ENCODE measurements at places on chromosomes 11 and 22.

- DNase-seq: no peak
These were observed 97.7 kb upstream of the FGF3 start for GRCh38 chr11:69916806-69917387.

GRCh38 chr11:8772571-8773519 lies 90.3 kb downstream of the RPL27A start:
- DNase-seq: no peak

DNA sequence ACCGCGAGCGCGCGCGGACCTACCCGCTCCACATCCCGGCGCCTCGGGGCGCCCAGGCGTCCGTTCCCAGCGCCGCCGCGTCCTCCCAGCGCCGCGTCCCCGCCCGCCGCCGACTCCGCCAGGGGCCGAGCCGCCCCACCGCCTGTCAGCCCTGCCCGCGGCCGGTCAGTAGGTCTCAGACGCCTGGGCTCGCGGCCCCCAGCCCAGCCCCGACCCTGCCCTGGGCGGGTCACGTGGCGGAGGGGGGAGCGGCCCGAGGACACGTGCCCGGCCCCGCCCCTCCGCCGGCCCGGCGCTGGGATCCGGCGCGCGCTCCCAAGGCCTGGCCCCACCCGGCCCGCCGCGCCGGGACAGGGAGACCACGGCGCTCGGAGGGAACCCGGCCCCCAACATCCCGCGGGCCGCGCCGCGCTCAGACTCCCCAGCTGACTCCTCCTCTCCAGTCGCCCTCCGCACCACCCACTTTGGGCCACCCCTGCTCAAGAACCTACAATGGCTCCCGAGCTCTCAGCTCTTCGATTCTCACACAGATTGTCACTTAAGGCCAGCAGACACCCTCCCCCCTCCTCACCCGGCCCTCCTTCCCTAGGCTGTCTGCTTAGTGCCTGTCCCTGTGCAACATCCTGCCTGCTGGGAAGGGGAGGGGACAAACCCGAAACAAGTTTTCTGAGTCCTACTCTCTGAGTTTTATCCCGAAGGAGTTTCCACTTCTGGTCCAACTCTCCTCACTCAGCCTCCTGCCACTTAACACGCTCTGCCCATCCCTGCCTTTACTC lies at the start of gene RAB3IL1:
TSS of gene RAB3IL1 (minus strand) at position 233 of the 776 bp plus-strand sequence. CDS start at position 34, 199 bp downstream.
- DNase-seq: no peak

- no peak for DNase-seq
These were observed 32.7 kb downstream of the THOC5 start for GRCh38 chr22:29520851-29521250.

DNA sequence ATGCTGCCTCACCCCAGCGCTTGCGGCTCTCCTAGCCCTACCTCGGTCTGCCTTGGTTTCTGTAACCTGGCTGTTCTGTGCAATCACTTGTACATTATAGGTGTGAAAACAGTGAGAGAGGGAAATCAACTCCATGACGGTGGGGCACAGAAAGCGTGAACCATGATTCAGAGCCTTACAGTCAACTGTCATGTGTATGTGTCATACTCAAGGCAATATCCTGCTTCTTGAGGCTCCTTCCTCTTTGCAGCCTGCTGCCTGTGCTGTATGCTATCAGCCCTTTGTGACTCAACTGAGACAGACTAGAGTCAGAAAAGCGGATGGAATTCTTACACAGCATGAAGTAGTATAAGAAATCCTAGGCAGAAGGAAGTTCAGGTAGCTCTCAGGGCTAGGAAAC lies 2.1 kb downstream of the NRIP3 start:
- no peak for DNase-seq

DNA sequence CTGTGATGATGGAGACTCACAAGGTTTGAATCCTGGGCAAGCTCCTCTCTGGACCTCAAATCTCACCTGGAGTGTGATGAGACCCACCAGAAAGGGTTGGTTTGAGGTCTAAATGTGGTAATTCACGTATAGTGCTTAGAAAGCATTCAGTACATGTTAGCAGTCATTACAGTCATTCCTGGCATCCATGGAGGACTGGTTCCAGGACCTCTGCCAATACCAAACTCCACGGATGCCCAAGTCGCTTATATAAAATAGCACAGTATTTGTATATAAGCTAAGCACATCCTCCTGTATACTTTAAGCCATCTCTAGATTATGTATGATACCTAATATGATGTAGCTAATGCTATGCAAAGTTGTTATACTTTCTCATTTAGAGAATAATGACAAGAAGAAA lies 67.6 kb upstream of the CYP2D6 start:
- DNase-seq: no peak

GRCh38 chr11:29063630-29064361 lies 953.0 kb downstream of the KCNA4 start:
- DNase-seq: no peak
